ENCODE measurements at places on chromosomes 7 and 10.

DNA sequence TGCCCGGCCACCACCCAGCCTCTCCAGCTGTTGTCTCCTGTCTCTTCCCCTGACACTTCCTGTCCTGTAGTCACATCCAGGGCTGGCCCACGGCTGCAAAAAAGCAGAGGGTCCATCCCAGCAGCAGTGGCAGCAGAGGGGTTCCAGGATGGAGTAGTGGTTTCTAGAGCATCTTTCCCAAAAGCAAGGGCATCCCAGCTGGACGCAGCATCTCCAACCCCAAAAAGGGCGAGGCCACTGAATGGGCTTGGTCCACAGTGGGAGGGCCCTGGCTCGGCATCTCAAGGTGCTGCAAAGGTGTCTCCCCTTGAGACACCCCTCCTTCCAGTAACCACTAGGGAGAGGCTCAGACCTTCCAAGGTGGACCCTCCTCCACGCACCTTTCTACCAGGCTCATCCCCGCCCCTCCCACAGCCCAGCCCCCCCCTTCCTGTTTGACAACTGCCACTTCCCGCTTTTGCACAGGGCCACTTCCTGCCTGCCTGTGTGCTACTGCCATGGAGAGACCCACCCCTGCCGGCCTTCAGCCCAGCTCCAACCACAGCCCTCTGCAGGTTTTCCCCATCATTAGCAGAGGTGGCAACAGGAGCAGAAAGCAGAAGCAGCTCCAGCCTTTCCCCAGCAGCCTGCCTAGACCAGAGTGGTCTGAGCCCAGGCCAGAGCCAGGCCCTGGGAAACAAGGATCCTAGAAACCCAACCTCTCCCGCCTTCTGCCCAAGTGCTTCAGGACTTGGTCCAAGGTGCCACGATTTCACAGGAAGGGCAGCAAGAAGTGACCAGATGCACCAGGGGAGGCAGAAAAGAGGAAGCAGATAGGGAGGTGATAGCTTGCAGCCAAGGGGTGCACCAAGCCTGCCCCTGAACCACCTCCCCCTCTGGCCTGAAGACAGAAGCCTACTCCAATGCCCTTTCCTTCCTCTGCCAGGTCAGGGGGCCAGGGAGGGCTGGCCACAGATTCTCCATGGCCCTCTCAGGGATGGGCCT lies 8.6 kb downstream of the CAMK2G start:
- no peak for DNase-seq

- peak; percentile 55 for DNase-seq
Observed at GRCh38 chr7:99489235-99489634, 10.8 kb downstream of the ZNF394 start.

GRCh38 chr10:43214071-43214955 lies 52.6 kb downstream of the RASGEF1A start:
- no peak for DNase-seq

GRCh38 chr7:157518514-157519175 lies 181.8 kb downstream of the DNAJB6 start:
- DNase-seq, result no peak

- peak; percentile 37 for DNase-seq
Observed at GRCh38 chr10:61628875-61629513, 33.7 kb upstream of the CABCOCO1 start.

DNA sequence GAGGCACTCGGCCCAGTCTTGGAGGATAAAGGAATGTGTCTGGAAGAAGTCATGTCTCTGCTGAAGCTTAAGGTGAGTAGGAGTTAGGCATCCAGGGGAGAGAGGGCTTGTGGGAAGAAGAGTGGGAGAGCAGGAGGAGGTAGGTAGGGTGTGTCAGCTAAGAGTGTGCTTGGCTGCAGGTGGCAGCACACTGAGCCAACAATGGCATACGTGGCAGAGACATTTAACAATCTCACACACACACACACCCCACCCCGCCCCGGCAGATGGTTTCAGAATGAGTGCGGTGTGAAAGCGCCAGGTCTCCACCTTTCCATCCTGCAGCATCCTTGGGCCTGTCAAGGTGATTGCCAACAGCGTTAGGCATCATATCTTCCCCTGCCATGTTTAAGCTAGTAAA lies 11.2 kb upstream of the ARPC1A start:
- DNase-seq, result no peak

DNA sequence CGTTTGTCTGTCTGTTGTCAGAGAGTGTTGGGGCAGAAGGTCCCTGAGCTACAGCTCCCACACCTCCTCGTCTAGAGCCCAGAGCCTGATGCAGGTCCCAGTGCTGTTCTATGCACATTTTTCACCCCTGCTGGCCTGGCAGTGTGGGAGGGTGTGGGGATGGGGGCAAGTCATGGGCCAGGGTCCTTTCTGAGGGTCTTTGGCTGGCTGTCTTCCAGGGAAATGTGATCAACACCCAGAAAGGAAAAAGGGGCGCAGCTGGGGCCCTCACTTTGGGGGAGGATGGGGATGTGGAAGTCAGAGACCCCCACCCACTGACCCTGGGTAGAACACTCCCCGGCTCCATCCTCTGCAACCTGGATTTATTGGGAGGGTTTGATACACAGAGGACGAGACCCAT lies 50.0 kb upstream of the ZNF716 start:
- no peak for DNase-seq

DNA sequence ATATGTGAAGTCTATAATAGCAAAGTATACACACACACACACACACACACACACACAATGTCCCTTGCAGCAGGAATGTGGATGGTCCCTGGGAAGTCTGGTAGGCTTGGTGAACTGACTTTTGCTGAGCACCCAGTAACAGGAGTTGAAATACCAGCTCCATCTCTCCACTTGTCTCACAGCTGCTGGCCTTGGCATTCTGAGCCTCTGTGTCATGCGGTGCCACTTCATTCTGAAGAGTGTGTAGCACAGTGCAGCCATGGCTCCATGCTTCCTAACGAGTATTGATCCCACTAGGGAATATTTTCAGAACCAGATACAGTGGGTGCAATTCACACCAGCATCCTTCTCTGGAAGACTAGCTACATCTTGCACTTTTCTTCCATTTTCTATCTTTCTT lies 192.4 kb downstream of the ADARB2 start:
- DNase-seq, result no peak
